ENCODE measurements at places on chromosomes 13 and 19.

DNA sequence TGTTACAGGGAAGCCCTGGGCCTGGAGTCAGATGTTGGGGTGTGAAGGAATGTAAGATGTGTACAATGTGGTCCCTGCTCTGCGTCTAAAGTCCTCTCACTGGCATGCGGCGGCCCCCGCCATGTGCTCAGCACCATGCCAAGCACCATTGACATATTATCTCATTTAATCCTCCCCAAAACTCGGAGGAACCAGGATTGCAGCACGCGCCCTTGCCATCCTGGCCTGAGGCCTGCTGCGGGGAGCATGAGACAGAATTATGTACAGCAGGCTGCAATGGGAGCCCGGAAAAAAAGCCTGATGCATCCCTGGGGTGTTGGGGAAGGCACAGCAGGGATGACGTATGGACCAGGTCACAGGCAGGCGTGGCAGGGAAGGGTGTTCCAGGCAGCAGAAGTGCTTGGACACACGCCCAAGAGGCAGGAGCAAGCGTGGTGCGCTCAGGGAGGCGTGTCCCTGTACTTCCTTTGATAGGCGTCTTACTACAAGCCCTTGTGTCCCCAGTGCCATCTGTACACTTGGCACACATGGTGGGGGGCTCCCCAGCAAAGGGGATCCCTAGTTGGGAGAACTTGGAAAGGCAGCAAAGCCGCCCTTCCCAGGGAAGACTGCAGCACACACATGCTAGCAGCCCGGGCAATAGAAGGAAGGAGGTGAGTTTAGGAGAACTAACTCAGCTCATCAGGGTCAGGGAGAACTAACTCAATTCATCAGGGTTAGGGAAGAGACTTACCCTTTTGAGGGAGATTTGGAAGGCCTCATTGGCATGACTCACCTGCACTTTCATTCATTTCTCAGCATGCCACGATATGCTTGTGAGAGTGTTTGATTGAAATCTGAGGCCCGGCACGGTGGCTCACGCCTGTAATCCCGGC lies 3.4 kb downstream of the EVI5L start:
- DNase-seq, result no peak

- DNase-seq, result no peak
These were observed 8.1 kb downstream of the CEBPA start for GRCh38 chr19:33294058-33294798.

GRCh38 chr13:59269476-59269875 lies 894.3 kb downstream of the DIAPH3 start:
- no peak for DNase-seq

- no peak for DNase-seq
These were observed 846 bp downstream of the ZNF790 start for GRCh38 chr19:36837176-36837905.

DNA sequence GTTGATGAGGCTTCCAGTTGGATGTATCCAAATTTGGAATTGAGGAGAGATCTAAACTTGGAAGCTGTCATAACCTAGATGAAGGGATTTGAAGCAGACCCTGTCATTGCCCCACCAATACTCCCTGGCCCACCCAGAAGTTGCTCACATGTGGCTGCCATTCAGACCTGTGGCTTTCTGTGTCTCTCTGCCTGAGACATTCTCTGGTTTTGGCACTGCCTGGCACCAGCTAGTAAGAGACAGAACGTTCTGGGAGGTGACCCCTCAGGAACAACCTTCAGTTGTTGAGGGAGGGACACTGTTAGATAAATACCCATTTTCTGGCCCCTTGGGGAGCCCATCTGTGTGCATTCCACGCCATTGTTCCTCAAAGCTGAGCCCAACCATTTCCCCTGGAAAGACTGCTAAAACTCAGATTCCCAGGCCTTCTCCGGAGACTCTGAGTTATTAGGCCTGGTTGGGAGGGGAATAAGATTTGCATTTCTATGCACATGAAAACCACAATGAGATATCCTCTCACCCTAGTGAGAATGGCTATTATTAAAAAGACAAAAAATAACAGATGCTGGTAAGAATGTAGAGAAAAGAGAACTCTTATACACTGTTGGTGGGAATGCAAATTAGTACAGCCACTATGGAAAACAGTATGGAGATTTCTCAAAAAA lies 290.4 kb downstream of the TSHZ3 start:
- DNase-seq, result no peak

GRCh38 chr19:41753159-41753558 lies 2.2 kb upstream of the CEACAM6 start:
- peak; percentile 50 for DNase-seq

DNA sequence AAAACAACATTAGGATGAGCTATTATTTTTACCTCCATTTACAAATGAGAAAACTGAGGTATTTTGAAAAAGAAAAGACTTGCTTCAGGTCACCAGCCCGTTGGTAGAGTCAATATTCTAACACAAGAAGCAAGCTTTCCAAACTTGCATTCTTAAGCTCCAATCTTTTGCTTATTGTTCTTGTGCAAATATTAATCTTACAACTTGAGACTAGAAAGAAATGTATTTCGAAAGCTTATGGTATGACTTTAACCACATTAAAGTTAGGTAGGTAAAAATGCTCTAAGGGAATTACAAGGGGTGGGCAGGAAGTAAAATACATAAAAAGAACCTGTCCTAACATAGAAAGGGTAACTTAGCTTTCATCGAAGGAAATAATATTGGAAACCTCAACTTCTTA lies 453.9 kb downstream of the SLITRK5 start:
- no peak for DNase-seq

- no peak for DNase-seq
These were observed 6.5 kb upstream of the LILRB2 start for GRCh38 chr19:54287456-54287855.

GRCh38 chr13:65378943-65379519 lies 1851.1 kb downstream of the PCDH9 start:
- no peak for DNase-seq

DNA sequence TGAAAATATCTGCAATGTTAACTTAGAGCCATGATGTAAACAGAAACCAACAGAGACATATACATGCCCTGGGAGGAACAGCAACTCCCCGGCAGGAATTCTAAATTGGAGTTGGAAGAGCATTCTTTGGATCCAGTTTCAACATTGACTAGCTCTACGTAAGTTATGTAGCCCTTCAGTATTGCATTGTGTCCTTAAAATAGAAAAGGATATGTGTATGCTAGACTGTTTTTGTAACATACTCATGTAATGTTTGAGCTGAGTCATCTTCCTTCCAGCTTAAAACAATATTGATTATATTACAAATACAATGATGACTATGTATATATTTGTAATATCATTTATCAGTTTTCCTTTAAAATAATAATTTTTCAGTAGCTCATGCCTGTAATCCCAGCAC lies 1422.2 kb upstream of the PCDH20 start:
- DNase-seq, result no peak

DNA sequence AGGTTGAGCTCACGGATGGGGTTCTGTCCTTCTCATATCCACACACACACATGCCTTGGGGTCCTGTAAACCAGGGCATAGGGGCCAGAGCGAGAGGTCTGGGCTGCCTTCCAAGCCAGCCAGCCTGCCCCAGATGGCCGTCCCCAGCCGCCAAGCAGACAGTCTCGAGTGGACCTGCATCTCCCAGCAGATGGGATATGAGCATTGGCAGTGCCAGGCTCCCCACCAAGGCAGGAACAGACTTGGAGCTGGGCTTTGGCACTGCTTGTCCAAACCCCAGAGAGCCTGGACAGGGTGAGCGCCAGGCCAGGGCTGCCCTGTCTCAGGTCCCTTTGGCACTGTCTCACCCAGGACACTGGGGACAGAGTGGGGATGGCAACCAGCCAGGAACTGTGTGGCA lies 130.4 kb downstream of the DPF1 start:
- DNase-seq, result peak; percentile 54

DNA sequence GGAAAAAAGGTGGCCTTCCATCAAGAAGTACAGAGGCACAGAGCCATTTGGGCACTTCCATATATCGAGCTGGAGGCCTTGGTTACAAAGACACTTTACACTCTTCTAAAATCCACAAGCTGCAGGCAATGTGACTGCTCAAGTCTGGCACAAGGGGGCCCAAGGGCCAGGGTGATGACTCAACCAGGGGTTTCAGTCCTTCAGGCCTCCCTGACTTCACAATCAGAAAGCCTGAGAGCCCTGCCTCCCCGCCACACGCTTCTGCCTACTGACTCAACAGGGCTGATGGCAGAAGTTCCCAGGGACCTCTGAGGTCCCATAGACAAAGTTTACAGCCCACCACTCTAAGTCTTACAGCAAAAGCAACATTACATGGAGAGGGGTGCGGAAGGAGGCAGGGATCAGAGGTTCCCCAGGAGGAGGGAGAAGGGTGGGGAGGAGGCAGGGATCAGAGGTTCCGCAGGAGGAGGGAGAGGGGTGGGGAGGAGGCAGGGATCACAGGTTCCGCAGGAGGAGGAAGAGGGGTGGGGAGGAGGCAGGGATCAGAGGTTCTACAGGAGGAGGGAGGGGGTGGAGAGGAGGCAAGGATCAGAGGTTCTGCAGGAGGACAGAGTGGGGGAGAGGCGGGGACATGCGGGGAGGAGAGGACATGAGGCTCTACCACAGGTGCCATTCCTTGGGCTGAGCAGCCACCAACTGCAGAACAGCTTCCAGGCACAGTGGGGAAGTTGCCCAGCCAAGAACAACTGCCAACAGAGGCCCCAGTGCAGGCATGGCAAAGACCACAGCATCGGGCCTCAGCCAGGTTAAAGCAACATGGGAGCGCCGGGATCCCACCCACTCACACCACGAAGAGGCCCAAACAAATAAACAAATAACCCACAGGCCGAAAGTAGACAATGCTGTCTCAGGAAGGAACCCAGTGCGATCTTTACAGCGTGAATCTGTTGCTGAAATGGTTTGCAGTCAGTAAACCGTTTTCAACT lies 52.0 kb downstream of the SLC7A1 start:
- DNase-seq, result no peak

- DNase-seq, result peak; percentile 87
These were observed 11.5 kb downstream of the APLP1 start for GRCh38 chr19:35879770-35880317.
